Fibroblast of pulmonary artery (primary cell): ENCODE measurements at places on chromosomes 5 and 9.

- peak; percentile 36 for DNase-seq
Measured at GRCh38 chr5:160315968-160316367, 3.6 kb upstream of the CCNJL start.

- DNase-seq = no peak
Measured at GRCh38 chr5:169798438-169798837, 161.4 kb downstream of the DOCK2 start.

DNA sequence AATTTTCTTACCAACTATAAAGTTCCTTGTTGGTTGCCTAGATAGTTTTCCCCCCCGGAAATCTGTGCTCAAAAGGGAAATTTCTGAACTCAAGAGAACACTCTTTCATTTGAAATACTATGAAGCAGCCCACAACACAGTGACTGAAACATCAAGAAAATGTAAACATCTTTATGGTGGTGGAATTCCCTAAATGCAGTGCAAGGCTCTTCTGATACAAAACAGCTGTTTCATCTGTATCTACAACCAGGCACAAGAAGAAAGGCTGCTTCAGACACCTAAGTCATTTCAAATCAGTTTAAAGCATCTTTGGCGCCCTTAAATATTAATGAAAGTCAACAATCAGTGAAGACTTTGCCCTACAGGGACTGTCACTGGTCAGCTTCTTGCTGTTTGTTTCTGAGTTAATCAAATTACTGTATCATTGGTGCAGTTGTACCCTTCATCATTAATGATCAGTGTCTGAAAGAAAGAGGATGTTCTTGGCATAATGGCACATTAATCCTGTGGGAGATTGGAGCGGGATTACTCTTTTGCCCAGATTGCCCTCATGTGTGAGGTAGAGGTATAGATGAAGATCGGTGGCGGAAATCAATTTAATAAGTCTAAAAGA is 947.0 kb downstream of the NR2F1-AS1 start:
- no peak for DNase-seq

- no peak for DNase-seq
Measured at GRCh38 chr5:135393691-135394090, 5.3 kb downstream of the MACROH2A1 start.

- DNase-seq = peak; percentile 97
Measured at GRCh38 chr9:130446101-130446861, 1.5 kb downstream of the ASS1 start.

- peak; percentile 80 for DNase-seq
Measured at GRCh38 chr5:152688561-152689249, 283.6 kb upstream of the NMUR2 start.

DNA sequence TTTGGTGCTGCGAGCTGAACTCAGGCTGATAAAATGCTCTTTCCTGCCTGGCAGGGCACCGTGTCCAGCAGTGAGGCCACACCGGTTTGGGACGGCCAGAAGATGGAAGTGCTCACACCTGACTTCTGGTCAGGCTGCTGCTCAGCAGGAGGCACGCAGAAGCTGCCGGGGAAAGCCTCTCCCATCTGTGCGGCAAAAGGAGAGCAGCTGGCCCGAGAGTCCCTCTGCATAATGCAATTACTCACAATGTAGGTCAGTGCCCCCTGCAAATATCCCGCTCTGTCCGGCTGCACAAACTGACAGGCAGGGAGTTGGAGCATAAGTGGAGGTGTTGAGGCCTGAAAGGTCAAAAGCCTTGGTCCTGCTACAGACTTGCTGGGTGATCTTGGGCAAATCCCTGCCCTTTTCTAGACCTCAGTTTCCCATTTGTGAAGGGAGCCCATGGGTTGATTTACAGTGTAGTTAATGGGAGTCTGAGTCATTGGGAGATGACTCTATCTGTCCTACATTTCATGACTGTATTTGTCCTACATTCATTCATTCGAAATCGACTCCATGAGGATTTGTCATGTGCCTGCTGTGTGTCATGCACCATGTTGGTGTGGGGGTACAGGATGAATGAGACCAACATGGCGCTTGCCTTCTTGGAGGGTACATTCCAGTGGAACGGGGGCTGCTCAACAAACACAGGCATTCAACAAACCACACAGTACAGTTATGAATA is 61.8 kb upstream of the TBC1D2 start:
- no peak for DNase-seq

GRCh38 chr5:2666081-2666480 is 85.4 kb downstream of the IRX2 start:
- no peak for DNase-seq

GRCh38 chr9:107007402-107007801 is 144.4 kb downstream of the ZNF462 start:
- no peak for DNase-seq

- peak; percentile 21 for DNase-seq
Measured at GRCh38 chr5:149633476-149634350, 52.4 kb downstream of the ARHGEF37 start.

GRCh38 chr5:102625928-102626327 is 127.1 kb upstream of the SLCO6A1 start:
- no peak for DNase-seq

GRCh38 chr9:77769246-77769645 is 121.1 kb upstream of the GNA14 start:
- DNase-seq = peak; percentile 26
